Stimulated activated CD4-positive, alpha-beta T cell treated with anti-CD3 and anti-CD28 coated beads, Interleukin-4, amount 100 ng/mL, for 24 hours (primary cell): ENCODE measurements at places on chromosomes 11 and 22.
A peak's percentile ranks its signal among the peaks of the same experiment; 100 is the strongest.

DNA sequence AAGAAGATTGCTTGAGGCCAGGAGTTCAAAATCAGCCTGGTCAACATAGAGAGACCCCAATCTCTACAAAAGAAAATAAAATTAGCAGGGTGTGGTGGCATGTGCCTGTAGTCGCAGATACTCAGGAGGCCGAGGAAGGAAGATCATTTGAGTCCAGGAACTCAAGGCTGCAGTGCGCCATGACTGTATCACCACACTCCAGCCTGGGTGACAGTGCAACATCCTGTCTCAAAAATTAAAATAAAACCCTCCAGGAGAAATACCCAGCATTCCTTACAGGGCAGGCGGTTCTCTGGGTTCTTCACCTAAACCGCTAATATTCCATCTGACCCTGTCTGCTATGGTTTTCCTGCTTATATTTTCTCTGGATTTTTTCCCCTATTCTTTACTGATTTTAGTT, 13.5 kb downstream of the TCF20 start:
- no peak for DNase-seq

- DNase-seq = no peak
These were observed 2.8 kb downstream of the ROBO4 start for GRCh38 chr11:124894606-124895430.

DNA sequence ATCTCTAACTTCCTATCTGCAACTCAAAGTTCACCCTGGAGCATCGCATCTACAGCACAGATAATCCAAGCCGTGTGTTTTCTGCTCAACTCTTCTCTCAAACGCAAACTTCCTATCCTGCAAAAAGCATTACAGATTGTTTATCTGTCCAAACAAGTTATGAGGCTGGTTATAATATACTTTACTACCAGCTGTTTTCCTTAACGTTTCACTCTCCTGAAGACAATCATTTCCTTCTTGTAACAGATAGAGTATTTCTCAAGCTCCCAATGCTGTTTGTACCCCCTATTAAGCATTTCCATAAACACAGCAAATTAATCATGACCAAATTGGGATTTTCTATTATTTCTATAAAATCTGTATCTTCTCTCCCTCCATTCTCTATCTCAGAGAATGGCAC, 84.7 kb downstream of the SBF2 start:
- no peak for DNase-seq

GRCh38 chr22:21951931-21952465, 650 bp downstream of the PPM1F start:
- DNase-seq = peak; percentile 11

DNA sequence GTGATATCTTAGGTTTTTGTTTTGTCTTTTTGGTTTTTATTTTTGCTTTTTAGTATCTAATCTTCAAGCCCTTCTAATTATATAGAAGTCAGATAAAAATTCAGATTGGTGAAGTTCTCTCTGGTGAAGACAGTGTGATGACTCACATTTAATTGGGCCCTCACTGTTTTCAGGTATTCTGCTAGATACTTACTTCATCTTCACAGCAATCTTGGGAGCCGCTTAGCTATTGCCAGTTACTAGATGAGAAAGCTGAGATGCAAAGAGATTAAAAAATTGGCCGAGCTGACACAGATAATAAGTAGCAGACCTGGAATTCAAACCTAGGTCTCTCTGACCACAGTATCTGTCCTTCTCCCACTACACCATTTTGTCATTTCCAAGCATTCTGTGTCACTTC, 75.0 kb downstream of the PPP2R1B start:
- no peak for DNase-seq

- DNase-seq = no peak
These were observed 15.5 kb upstream of the RAPSN start for GRCh38 chr11:47464483-47464882.

GRCh38 chr11:92709329-92709728, 260.1 kb upstream of the MTNR1B start:
- no peak for DNase-seq

DNA sequence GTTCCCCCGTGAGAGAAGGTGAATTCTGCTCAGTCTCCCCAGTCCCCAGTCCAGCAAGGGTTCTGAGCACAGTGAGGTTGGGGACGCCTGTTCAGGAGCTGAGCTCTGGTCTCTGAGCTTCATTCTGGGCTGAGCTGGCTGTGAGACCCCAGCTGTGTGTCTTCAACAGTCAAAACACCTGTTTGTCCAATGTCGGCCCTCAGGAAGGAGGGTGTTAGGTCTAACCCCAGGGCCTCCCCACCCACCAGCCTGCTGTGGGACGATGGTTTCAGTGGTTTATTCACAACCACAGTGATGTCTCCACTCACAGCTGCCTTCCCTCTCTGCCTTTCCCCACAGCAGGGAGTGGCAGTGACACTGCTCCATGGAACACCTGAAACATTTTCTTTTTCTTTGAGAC, 1282.9 kb downstream of the TBC1D22A start:
- DNase-seq = no peak

DNA sequence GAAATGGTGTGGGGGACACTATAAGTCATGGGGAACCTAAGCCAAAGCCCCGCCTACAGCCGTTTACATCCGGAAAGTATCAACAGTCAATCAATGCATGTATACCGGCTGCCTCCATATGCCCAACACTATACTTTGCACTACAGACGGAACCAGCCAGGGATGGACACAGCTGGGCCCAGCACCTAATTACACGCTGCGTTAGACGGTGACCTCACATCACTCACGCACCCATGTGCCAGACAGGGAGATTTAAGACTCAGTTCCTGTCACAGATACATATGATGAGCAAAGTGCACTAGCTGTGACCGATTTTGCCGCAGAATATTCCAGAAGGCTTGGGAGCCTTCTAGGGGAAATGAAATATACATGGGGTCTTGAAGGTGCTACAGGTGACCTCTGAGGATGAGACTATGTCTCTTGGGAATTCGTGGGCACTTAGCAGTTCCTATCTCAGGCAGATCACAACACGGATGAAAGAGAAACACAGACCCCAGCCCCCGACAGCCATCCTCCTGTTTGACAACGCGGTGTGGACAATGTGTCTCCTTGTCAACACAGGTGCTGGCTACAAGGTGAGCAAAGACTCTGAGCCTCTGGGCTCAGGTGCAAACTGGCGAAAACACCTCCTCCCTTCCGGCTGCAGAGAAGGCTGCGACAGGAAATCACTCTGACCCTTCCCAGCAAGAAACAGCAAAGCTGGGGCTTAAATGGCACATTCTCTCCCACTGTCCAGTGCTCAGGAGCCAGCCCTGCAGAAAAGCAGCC, 8.0 kb downstream of the AHNAK start:
- no peak for DNase-seq

GRCh38 chr11:107836851-107837250, 21.7 kb downstream of the SLC35F2 start:
- DNase-seq = no peak

DNA sequence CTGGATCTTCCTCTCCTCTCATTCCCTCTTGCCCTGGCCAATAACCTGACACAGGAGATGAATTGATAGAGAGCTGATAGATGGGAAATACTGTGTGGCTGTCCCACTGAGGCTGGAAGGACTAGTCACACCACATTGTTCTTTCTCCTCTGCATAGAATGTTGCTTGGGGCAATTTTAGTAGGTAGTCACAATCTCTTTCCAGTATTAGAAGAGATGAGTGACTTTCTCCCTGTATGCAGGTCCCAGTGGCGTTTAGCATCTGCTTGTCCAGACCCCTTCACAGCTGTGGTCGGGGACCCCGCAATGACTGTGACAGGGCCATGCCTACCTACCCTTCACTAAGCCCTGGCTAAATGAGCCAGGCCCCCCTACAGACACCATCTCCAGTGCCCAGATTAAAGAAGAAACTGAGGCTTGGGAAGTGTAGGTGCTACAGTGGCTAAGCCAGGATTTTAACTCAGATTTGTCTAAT, 24.0 kb upstream of the P2RY2 start:
- no peak for DNase-seq

DNA sequence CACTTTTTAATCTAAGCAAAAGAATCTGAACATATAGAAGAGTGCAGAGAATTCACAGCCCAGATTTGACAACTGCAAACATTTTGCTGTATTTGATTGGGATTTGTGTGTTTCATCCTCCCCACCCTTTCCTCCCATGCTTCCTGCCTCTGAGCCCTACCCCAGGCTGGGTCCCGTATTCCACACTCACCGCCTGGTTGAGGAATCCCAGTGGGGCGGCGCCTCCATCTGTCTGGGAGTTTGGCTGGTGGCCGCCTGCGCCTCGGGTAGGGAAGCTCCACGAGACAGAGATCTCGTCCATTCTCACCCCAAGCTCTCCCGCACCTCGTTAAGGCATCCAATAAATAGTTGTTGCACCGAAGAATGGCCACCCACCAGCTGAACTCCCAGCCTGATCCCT, 105.9 kb upstream of the SLC22A12 start:
- DNase-seq = no peak

- no peak for DNase-seq
These were observed 47.7 kb downstream of the CD82 start for GRCh38 chr11:44613153-44613552.

GRCh38 chr22:48523091-48523490, 1304.6 kb downstream of the BRD1 start:
- DNase-seq = no peak

DNA sequence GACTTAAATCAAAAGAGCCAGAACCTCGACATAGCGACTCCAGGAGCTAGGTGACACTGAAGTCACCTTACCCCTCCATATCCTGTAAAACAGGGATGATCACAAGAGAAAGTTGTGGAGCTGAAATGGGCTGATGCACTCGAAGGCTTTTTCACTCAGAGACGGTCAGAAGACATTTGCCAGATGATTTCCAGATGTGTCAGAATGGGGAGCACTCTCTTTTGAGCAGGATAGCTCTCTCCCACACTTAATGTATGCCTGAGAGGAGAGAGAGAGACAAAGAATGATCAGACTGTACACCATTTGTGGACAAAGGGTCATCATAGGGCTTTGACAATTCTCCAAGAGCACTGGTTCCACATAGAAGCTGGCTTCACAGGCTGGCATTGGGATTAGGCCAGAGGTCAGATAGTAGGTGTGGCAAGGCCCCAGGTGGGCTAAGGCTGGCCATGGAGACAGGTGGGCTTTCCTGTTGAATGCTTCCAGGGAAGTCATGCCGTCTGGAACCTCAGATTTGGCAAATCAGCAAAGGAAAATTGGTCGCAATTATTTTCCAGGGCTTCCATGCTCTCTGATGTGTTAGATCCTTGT, 42.3 kb upstream of the ETS1 start:
- no peak for DNase-seq

GRCh38 chr11:130832566-130833425, 83.5 kb downstream of the SNX19 start:
- DNase-seq = no peak
